ENCODE measurements at places on chromosomes 16 and 17.

- no peak for DNase-seq
These were observed 321.9 kb upstream of the PMFBP1 start for GRCh38 chr16:72493716-72494415.

DNA sequence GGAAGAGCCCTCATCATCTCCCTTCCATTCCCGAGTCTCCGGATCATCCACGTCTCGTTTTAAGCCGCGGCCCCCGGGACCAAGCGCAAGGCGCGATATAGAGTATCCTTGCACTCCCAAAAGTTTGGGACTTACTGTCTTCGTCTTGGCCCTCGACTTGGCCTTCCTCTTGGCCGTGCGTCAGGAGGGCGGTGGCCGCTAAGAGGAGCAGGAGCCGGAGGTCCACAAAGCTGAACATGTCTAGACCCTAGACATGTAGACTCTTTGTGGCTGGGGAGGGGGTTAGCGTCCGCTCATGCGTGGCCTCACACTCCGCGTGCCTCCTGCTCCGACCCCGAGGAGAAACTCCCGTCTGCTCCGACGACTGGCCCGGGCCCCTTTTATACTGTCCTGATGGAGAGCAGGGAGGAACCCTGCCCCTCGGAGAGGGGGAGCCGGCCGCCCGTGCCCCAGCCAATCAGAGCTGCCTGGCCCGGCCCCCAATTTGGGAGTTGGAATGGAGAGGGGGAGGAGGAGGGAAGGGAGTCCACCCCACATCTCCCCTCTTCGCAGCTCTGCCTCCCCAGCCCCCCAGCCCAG, at the start of gene COL1A1:
Gene COL1A1, minus strand, starts transcription at position 356 of the 579 bp plus-strand sequence. Its CDS starts 118 bp downstream, at position 238.
- no peak for DNase-seq

GRCh38 chr17:31313982-31314781, at the start of gene EVI2B:
TSS of gene EVI2B (minus strand) at chr17:31314054. CDS start at chr17:31305609, 8,445 bp downstream.
- no peak for DNase-seq

DNA sequence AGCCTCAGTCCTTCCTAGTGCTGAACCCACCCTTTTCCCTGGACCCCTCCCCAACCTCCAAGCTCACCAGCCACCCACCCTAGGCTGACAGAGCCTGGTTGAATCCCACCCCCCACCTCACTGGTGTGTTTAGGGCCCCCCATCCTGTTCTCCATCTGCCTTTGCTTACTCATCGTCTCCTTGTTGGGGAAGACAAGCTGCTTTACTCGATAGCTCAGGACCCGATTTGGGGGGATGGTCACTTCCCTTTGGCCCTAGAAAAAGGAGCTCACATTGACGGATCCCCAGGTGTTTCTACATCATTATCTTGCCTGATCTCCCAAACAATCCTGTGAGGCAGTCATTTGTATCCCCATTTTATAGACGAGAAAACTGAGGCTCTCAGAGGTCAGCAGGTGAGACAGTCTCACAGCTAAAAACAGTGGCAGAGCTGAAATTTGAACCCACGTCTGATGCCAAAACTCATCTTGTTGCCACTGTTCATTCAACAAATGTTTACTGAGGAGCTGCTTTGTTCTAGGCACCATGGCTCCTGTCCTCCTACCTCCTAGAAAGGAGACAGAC, 9.6 kb downstream of the GSDMB start:
- no peak for DNase-seq

DNA sequence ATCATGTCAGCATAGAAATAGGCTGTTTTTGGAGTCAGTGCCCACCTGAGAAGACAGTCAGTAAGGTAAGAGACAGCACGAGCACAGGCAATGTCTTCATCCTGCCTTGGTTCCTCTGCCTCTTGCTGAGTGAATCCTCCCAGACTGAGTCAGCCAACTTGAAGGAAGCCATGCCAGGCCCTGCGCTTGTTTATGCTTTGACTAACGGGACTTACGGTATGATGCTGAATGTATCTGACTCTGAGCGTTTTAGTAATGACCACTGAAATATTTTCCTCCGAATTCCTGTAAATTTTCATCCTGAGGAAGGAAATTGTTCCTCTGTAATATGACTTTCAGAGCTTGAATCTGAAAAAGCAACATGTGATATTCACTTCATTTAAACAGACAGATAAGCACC, 18.0 kb downstream of the C17orf67 start:
- DNase-seq = no peak

DNA sequence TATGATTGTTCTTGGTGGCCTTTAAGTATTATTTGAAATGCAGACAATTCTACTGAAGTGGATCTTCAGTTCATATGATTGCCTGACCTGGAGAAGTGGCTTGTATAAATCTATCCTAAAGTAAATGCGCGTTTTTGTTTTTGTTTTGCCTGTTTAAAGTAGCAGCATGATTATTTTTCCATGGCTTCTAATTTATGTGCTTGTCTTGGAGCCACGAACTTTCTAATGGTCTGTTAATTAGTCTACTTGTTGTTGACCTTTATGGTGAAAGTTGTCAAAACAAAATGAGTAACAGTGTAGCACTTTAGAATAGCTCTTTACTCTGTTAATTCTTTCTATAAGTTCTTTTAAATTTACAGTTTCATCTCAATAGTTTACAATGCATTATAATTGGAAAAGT, 1.7 kb downstream of the PRKAR1A start:
- DNase-seq = no peak

- no peak for DNase-seq
These were observed 57.2 kb downstream of the CLEC16A start for GRCh38 chr16:11001611-11002010.

- no peak for DNase-seq
These were observed 21.1 kb downstream of the ETV4 start for GRCh38 chr17:43524945-43525575.

DNA sequence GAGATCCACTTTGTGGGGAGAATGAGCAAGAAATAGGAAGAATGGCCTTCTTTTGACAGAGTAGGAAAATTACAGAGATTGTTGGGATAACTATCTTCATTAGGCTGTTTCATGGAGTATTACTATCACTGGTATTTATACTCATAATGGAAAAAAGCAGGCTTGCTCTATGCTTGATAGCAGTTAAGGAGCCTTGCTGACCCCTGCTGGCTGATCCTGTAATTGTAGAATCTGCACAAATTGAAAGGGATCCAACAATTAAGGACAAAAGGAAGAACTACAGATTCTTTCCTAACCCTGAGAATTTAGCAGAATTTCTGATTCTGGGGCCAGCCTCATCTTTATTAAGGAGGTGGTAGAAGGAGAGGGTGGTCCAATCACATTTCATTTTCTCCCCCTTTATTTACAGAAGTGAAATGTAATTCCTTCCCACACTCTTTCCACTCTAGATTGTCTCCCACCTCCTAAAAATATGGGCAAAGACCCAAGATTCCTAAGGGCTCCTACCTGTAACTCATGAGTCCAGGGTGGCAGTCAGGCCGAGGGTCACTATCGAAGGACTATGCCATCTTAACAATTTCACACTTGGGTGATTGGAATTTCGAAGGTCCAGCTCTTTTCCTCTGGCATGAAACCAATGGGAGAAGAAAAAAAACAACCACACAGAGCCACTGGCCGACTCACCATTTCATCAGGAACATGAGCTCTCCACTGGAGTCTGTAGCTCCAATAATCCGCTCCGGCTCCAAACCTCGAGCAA, 26.3 kb downstream of the NFE2L1 start:
- DNase-seq = peak; percentile 76

DNA sequence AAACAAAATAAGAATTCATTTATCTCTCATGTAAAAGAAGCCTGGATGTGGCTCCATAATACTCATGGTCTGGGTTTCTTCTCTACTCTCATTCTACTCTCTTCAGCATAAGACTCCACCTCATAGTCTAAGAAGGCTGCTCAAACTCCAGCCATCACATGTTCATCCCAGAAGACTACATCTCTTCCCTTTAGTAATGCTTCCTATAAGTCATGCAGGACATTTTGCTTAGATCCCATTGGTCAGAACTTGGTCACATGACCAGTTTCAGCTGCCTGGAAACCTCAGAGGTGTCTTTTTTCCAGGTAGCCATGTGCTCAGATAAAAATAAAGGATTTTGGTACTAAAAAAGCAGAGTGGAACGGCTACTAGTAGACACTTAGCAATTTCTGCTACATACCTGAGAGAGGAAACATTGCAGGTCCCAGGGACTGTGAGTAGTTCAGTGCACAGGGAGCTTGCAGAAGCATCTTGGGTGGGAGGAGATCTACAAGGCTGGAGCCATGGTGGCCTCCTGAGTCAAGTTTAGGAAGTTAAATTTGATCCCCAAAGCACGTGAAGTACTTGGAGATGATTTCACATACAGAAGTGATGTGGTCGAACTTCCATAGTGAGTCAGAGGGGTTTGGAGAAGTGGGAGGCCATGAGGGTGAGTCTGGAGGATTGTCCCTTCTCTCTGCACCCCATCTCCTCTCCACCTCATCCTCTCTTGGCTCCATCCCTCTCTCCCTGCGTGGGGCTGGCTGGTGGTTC, 110.2 kb downstream of the CCDC182 start:
- DNase-seq = no peak

- no peak for DNase-seq
These were observed 160.0 kb downstream of the MAP2K6 start for GRCh38 chr17:69574257-69575197.

DNA sequence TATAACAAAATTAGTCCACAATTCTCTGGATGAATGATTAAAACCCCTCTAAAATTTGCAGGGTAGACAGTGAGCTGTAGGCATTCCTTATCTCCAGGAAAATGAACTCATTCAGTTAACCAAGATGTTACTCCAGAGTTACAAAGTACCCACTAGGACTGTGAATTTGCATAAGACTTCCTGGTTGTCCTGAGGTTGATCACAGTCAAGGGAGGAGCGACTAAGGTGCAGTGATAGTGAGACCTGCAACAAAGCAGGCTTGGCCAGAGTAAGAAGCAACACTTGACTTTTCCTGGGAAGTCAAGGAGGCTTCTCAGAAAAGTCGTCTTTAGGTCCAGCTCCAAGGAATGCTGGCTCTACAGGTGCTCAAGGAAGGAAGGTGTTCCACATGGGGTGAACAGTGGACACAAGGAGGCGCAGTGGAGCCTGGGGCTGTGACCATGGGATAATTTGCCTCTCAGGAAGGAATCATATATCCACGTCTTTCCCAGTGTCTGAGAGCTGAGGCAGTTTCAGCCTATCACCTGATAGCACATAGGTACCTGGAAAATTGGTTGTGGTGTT, 821.1 kb upstream of the EEF2KMT start:
- DNase-seq = no peak

DNA sequence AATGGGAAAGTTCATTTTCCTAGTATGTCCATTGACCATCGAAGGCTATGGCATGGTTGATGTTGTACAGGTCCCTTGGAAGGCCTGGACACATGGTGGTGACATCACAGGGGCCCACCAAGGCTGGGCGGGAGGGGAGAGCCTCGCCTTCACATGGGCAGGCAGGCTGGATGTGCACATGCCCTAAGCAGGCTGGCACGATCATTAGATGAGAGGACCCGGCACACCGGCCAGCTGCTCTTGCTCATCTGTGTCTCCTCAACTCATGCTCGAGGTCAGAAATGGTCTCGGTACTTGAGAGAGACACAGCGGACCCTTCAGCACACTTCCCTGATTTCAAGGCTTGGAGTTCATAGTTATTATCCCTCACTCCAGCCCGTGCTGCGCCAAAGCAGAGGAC, 416.9 kb upstream of the ZFHX3 start:
- no peak for DNase-seq

- peak; percentile 62 for DNase-seq
These were observed 44.3 kb downstream of the SOCS3 start for GRCh38 chr17:78315355-78316114.

GRCh38 chr17:73340093-73340596, 28.3 kb upstream of the CDC42EP4 start:
- no peak for DNase-seq

- no peak for DNase-seq
These were observed 44.5 kb downstream of the ZNRF1 start for GRCh38 chr16:75043175-75043895.

- DNase-seq = no peak
These were observed 34.4 kb downstream of the NFAT5 start for GRCh38 chr16:69600202-69600601.

DNA sequence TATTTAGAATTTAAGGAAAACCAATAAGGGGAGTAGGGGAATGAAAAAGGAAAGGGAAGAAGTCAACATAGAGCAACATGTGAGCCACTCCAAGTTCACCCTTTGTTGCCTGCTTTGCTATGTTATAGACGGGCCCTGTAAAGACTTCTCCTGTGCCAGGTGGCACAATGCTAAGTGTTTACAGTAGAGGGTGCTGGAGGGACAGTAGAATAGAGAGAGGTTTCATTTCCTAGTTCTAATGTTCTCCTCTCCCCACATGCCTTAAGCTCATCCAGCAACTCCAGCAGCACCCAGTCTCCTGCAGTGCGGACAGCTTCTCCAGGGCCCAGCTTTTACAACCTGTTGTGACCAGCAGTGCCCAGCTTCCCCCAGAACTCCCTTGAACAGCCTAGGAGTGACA, 468.0 kb downstream of the HS3ST3B1 start:
- no peak for DNase-seq

DNA sequence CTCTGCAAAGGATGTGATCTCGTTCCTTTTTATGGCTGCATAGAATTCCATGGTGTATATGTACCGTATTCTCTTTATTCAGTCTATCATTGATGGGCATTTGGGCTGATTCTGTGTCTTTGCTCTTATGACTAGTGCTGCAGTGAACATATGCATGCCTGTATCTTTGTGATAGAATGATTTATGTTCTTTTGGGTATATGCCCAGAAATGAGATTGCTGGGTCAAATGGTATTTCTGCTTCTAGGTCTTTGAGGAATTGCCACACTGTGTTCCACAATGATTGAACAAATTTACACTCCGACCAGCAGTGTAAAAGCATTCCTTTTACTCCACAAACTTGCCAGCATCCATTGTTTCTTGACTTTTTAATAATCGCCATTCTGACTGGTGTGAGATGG, 60.2 kb upstream of the ADORA2B start:
- DNase-seq = no peak

- no peak for DNase-seq
These were observed 9.5 kb upstream of the ITGA2B start for GRCh38 chr17:44398692-44399691.

DNA sequence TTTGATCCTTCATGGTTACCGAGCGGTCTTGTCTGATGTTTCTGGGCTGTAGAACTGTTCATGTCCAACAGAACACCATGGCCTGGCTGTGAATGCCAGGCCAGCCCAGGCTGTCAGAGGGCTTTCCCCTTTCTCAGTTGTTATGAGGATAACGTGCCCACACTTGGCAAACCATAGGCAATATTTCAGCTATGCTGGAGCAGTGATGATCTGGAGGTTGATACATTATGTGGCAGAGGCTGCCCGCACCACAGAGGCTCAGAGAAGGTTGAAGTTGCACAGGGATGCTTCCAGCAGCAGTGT, 92.9 kb downstream of the C16orf78 start:
- no peak for DNase-seq

- DNase-seq = no peak
These were observed 363.2 kb downstream of the SNX29 start for GRCh38 chr16:12339686-12340085.

Measured in activated naive CD4-positive, alpha-beta T cell treated with anti-CD3 and anti-CD28 coated beads, Interleukin-2, amount 50 U/mL, for 16 hours (primary cell).